Left renal pelvis (tissue), 4 donors: ENCODE measurements at places on chromosomes 5 and 9.

DNA sequence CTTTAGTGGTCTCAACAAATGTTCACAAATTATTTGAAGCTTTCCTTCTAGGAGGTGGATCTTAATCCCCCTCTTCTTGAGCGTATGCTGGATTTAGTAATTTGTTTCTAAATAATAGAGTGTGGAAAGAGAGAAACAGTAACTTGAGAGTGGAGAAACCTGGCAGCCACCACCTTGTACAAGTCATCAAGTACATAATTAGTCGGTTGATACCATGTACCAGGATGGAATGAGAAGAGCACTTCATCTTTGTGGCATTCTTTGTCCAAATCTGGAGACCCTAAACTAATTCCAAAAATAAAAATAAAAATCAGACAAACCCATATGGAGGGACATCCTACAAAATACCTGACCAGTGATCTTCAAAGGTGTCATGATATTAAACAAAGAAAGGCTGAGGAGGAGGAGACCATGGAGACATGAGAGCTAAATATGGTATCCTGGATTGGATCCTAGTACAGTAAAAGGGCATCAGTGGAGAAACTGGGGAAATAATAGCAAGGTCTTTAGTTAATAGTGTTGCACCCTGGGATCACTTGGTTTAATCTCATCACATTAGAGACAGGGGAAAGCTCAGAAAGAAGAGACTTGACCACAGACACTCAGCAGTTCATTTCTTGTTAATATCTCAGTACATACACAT, 147.9 kb downstream of the ASTN2 start:
- no peak for DNase-seq

- DNase-seq: no peak
These were observed 41.0 kb downstream of the CCNJL start for GRCh38 chr5:160271396-160271795.

- no peak for DNase-seq
These were observed 5.4 kb downstream of the PHYKPL start for GRCh38 chr5:178227138-178227659.

DNA sequence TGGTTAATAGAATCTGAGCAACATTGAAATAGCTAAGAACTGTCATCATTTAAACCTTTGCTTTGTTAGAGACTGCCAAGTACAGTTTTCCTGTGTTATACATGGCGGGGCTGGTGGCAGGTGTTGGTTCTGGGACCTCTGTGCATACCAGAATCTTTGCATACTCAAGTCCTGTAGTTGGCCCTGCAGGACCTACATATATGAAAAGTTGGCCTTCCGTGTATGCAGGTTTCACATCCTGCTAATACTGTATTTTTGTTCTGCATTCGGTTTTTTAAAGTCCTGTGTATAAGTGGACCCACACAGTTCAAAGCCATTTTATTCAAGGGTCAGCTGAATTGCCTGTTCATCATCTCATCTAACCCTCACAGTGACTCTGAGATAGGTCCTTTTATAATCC, 36.4 kb downstream of the LARP1 start:
- no peak for DNase-seq

- no peak for DNase-seq
These were observed 22.3 kb upstream of the DAB2 start for GRCh38 chr5:39447059-39447458.

DNA sequence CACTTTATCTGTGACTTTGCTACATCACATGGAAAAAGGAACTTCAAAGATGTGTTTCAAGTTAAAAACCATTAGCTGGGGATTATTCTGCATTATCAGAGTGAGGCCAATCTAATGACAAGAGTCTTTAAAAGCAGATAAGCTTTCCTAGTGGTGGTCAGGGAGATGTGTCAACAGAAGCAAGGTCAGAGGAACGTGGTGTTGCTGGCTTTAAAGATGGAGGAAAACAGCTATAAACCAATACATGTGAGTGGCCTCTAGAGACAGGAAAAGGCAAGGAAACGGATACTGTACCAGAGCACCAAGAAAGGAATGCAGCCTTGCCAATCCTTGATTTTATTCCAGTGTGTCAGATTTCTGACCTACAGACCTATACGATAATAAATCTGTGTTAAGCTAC, 204.2 kb downstream of the TAF11L14 start:
- no peak for DNase-seq

GRCh38 chr9:2615497-2615896, 6.1 kb upstream of the VLDLR start:
- no peak for DNase-seq

DNA sequence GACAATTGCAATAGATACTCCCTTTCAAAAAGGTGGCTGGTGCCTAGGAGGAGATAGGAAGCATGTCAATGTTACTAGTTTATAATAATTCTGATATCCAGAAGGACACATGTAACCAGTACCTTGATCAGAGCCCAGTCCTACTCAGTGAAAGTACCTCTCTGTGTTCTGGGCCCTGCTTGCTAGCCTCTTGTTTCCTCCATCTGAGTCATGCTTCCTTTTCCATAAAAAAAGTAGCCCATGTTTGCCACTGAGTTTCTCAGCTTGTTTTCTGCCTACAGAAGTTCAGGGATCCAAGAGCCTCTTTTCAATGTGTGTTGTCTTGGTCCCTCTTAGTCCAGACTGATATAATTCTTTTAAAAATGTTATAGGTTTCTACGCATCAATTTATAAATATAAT, 149.0 kb downstream of the SSBP2 start:
- DNase-seq: no peak

DNA sequence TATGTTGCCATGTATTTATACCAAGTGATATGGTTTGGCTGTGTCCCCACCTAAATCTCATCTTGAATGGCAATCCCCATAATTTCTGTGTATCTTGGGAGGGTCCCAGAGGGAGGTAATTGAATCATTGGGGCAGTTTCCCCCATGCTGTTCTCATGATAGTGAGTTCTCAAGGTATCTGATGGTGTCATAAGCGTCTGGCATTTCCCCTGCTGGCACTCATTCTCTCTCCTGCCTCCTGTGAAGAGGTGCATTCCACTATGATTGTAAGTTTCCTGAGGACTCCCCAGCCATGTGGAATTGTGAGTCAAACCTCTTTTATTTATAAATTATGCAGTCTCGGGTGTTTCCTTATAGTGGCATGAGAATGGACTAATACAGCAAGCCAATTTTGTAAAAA, 140.8 kb upstream of the ADAMTSL1 start:
- no peak for DNase-seq

GRCh38 chr5:115170134-115170928, 623 bp upstream of the TRIM36 start:
- no peak for DNase-seq
